Activated T-helper 1 cell treated with anti-CD3 and anti-CD28 coated beads, Interleukin-12 subunit alpha, Interleukin-12 subunit beta, Interleukin-2, Interleukin-4 antibody, amounts not matched to agents 30 ng/mL and 10 ng/mL and 1 ng/mL, durations not matched to agents 14 hours and 24 hours and 36 hours (primary cell): ENCODE measurements at places on chromosomes 4 and X.

DNA sequence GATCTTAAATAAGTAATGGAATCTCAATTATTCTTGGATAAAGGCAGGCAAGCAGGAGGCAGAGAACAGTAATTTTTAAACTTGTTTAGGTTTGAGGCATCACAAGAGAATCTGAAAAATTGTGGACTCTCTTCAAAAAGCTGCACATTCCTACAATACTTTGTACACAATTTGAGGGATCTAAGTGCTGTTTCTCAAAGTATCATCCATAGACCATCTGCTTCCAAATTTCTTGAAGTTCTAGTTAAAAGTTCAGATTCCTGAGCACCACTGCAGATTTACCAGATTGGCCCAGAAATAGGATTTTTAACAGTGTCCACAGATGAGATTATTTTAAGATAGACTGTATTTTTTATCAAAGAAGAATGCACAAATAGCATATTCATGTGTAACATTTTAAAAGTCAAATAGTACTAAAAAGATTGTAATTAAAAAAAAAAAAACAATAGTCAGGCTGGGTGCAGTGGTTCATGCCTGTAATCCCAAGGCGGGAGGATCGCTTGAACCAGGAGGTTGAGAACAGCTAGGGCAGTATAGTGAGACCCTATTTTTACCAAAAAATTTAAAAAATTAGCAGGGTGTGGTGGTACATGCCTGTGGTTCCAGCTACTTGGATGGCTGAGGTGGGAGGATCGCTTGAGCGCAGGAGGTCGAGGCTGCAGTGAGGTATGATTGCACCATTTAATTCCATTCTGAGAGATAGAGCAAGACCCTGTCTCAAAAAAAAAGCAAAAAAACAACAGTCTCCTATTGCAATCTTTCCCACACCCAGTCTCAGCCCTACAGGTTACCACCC, 14.2 kb upstream of the FNIP2 start:
- DNase-seq, result no peak
- peaks cover 20% of the 10 kb centered on the region for H3K27me3 ChIP-seq
- H3K4me3 ChIP-seq, result no peak overlapping the region
- no peaks in the 10 kb centered on the region for H3K4me1 ChIP-seq
- no peaks in the 10 kb centered on the region for H3K36me3 ChIP-seq

- no peak for DNase-seq
- peaks cover 4% of the 10 kb centered on the region for H3K4me1 ChIP-seq
- no peak overlapping the region for H3K4me3 ChIP-seq
- H3K27ac ChIP-seq, result no peak overlapping the region
These were observed 81.9 kb downstream of the ATP10D start for GRCh38 chr4:47566969-47567368.

DNA sequence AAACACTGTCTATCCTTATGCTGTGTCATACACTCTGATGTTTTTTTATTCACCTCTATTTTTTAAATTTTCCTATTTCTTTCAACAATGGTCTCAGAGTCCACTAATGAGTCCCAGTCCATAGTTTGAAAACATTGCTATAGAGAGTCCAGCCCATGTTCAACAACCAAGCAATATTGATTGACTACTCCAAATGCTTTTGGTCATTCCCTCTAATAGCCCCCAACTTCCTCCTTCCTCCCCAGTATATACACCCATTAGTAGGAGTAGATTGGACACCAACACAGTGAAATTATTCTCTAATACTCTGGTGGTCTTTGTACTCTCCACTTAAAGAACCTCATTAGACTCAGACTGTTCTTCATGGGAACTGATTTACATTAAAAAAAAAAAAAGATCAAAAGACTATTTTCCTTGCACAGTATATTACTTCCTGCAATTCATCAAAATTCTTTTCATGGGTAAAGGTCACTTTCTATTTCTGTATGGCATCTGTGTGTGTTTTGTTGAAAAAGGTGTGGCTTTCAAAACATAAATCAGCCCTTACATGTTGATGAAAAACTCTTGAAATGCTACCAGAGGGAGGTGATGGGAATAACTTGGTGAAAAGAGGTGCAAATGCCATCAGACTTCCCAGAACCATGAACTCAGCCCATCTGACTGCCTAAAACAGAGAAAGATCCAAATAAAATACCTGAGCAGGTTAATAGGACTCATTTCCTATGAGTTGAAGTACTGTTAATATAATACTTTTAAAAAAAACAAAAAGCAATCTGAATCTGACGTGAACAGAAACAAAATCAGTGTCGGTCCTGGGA, 250.3 kb upstream of the KLF3 start:
- no peak for DNase-seq
- no peak overlapping the region for H3K27ac ChIP-seq
- peaks cover 7% of the 10 kb centered on the region for H3K4me1 ChIP-seq
- peaks cover 2% of the 10 kb centered on the region for H3K27me3 ChIP-seq
- no peak overlapping the region for H3K4me3 ChIP-seq

DNA sequence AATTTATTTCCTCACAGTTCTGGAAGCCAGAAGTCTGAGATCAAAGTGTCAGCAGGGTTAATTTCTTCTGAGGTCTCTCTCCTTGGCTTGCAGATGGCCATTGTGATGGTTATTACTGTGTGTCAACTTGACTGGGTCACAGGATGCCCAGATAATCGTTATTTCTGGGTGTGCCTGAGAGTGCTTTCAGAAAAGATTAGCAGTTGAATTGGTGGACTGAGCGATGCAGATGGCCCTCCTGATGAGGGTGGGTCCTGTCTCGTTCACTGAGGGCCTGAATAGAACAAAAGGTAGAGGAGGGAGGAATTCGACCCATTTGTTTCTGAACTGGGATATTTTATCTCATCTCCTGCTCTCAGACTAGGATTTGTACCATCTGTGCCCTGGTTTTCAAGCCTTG, 15.7 kb downstream of the SMIM43 start:
- H3K27me3 ChIP-seq, result peaks cover 25% of the 10 kb centered on the region
- H3K36me3 ChIP-seq, result no peaks in the 10 kb centered on the region
- no peak overlapping the region for H3K27ac ChIP-seq
- DNase-seq, result no peak
- H3K4me1 ChIP-seq, result no peaks in the 10 kb centered on the region

DNA sequence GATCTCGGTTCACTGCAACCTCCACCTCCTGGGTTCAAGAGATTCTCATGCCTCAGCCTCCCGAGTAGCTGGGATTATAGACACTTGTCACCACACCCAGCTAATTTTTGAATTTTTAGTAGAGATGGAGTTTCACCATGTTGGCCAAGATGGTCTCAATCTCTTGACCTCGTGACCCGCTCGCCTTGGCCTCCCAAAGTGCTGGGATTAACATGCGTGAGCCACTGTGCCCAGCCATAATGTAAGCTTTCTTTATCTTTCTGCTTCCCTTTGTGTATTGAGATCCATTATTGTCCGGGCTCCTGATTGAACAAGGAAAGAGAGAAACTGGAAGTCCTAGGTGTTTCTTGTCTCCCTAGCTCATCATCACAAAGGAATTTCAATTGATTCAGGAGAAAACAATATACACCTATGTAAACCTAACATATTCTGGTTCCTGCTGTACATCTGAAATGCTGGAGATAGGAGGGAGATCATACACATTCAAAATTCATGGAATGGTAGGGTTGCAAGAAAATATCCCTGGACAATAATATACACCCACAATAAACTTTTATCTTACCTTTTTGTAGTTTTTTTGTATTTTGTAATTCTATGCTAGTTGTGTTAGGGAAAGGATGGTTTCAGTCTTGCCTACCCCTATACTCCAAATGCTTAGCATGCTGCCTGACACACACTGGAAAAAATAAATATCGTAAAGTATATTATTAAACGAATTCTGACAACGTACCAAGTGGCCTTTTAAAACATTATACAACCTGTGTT, 194.4 kb upstream of the HS3ST1 start:
- DNase-seq, result no peak
- H3K27me3 ChIP-seq, result no peaks in the 10 kb centered on the region
- no peaks in the 10 kb centered on the region for H3K4me1 ChIP-seq
- no peaks in the 10 kb centered on the region for H3K36me3 ChIP-seq
- no peak overlapping the region for H3K27ac ChIP-seq
- H3K4me3 ChIP-seq, result no peak overlapping the region

DNA sequence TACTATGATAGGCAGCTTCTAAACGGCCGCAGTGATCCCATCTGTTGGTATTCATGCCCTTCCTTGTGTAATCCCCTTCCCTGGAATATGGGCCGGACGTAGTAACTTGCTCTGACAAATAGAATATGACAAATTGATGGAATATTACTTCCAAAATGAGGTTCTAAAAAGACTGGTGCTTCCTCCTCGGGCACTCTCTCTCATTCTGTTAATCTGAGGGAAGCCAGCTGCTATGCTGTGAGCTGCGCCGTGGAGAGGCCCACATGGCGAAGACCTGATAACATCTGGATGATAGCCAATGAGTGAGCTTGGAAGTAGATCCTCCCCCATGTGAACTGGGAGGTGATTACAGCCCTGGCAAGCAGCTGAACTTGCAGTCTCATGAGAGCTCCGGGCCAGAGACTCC, 27.2 kb upstream of the SLC25A4 start:
- peaks cover 37% of the 10 kb centered on the region for H3K27me3 ChIP-seq
- no peak overlapping the region for H3K27ac ChIP-seq
- no peaks in the 10 kb centered on the region for H3K4me1 ChIP-seq
- DNase-seq, result no peak
- H3K4me3 ChIP-seq, result no peak overlapping the region

- no peak overlapping the region for H3K4me3 ChIP-seq
- no peak overlapping the region for H3K27ac ChIP-seq
- H3K36me3 ChIP-seq, result no peaks in the 10 kb centered on the region
- DNase-seq, result no peak
- H3K27me3 ChIP-seq, result peaks cover 15% of the 10 kb centered on the region
These were observed 64.7 kb upstream of the PTPN13 start for GRCh38 chr4:86529436-86529835.

- H3K27me3 ChIP-seq, result peaks cover 16% of the 10 kb centered on the region
- H3K4me3 ChIP-seq, result no peak overlapping the region
- no peak overlapping the region for H3K27ac ChIP-seq
- no peaks in the 10 kb centered on the region for H3K36me3 ChIP-seq
These were observed 105.2 kb upstream of the GATB start for GRCh38 chr4:151865744-151866591.

DNA sequence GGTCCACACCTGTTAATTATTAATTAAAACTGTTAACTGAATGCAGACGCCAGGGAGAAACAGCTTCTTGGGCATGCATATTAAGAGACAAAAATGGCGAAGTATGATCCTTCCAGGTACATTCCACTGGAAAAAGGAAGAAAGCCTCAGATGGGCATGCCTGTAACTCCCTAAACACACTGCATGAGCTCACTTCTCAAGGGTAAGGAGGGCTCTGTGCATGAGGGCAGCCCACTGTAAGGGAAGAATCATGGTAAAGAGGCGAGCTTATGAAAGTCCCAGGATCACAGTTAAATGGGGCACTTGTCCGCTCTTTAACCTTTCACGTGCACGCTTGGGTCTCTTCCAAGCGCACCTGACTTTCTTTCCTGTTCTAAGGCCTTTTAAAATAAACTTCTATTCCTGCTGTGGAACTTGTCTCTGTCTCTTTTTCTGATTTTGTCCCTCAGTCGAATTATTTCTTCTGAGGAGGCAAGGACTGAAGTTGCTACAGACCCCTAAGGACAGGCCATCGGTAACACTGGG, 321.7 kb downstream of the PPP1R2C start:
- no peaks in the 10 kb centered on the region for H3K27me3 ChIP-seq
- H3K4me1 ChIP-seq, result no peaks in the 10 kb centered on the region
- no peak overlapping the region for H3K27ac ChIP-seq
- no peak for DNase-seq

GRCh38 chr4:105599482-105599881, 47.1 kb downstream of the ARHGEF38 start:
- peaks cover 6% of the 10 kb centered on the region for H3K27me3 ChIP-seq
- H3K4me1 ChIP-seq, result peaks cover 3% of the 10 kb centered on the region
- H3K4me3 ChIP-seq, result no peak overlapping the region
- no peak overlapping the region for H3K27ac ChIP-seq
- H3K36me3 ChIP-seq, result no peaks in the 10 kb centered on the region
- no peak for DNase-seq

DNA sequence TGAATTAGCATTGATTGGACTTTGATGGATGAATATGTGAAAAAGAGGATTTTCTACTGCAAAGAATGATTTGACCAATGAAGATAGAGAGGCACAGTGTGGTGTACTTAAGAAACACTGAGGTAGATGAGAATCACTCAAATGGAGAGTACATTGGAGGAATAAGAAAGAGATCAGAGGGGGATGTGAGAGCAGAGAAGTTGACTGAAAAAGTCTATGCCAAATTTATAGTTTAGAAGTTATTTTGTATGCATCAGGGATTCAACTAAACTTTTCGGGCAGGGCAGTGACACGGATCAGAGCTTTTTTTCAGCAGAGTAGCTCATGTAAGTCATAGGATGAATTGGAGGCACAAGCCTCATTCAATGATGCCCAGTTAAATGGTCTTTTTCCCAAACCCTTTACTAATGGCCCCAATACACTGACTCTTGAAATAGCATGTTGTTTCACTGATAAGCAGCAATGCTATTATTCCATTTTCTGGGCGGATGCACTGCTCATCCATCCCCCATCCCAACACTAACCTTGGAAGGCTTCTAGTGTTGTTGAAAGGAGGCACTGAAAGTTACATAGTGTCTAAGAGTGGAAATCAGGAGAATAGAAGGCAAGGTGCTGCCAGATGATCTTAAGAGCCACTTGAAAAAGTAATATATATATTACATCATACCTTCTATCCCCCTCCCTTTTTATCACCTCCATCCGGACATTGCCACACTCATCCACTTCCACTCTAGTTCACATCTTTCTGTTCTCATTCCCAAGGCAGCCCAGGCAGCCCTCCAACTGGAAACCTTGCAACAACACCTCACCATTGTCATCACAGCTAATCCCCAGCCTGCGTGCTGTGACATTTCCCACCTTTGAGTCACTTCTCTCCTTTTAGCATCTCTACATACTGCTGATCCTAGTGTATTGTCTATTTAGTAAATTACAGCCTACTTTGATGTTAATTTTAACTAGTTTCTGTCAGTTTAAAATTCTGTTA, 46.1 kb downstream of the ARHGAP24 start:
- H3K27me3 ChIP-seq, result no peaks in the 10 kb centered on the region
- H3K4me1 ChIP-seq, result no peaks in the 10 kb centered on the region
- no peak overlapping the region for H3K4me3 ChIP-seq
- no peak for DNase-seq

GRCh38 chrX:57587607-57588006, 4.2 kb upstream of the ZXDB start:
- H3K36me3 ChIP-seq, result no peaks in the 10 kb centered on the region
- H3K4me1 ChIP-seq, result peaks cover 5% of the 10 kb centered on the region
- no peaks in the 10 kb centered on the region for H3K27me3 ChIP-seq
- H3K4me3 ChIP-seq, result no peak overlapping the region
- DNase-seq, result no peak
- no peak overlapping the region for H3K27ac ChIP-seq

- no peak overlapping the region for H3K27ac ChIP-seq
- peaks cover 4% of the 10 kb centered on the region for H3K27me3 ChIP-seq
- no peak for DNase-seq
- no peaks in the 10 kb centered on the region for H3K4me1 ChIP-seq
- H3K4me3 ChIP-seq, result no peak overlapping the region
- H3K36me3 ChIP-seq, result no peaks in the 10 kb centered on the region
These were observed 87.8 kb upstream of the BMPR1B start for GRCh38 chr4:94669672-94670664.

GRCh38 chr4:185825737-185826136, 13.7 kb upstream of the SORBS2 start:
- H3K4me1 ChIP-seq, result no peaks in the 10 kb centered on the region
- no peaks in the 10 kb centered on the region for H3K27me3 ChIP-seq
- H3K36me3 ChIP-seq, result no peaks in the 10 kb centered on the region
- no peak for DNase-seq
- H3K4me3 ChIP-seq, result no peak overlapping the region
- no peak overlapping the region for H3K27ac ChIP-seq

GRCh38 chr4:41873380-41874295, 61.6 kb upstream of the TMEM33 start:
- H3K4me3 ChIP-seq, result no peak overlapping the region
- H3K27me3 ChIP-seq, result peaks cover 83% of the 10 kb centered on the region
- no peak overlapping the region for H3K27ac ChIP-seq
